ENCODE measurements at places on chromosomes 5 and 9.

GRCh38 chr5:33848554-33848953, 43.2 kb downstream of the ADAMTS12 start:
- DNase-seq, result no peak

DNA sequence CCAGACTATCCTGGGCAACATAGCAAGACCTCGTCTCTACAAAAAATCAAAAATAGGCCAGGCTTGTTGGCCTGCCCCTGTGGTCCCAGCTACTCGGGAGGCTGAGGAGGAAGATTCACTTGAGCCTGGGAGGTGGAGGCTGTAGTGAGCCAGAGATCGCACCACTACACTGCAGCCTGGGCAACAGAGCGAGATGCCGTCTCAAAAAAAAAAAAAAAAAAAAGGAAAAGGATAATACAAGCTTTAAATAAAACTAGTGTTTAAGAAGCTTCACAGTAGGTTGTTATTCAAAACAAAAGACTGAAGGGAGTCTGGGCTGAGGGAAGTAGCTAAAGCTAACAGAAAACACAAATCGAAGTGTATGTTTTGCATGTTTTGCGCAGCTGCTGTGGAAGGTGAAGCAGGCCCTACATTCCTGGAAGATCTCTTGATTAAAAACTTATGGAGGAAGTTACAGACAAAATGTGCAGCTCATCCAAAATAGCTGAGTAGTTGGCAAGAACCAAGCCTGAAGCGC, 581 bp upstream of the C9orf40 start:
- no peak for DNase-seq

DNA sequence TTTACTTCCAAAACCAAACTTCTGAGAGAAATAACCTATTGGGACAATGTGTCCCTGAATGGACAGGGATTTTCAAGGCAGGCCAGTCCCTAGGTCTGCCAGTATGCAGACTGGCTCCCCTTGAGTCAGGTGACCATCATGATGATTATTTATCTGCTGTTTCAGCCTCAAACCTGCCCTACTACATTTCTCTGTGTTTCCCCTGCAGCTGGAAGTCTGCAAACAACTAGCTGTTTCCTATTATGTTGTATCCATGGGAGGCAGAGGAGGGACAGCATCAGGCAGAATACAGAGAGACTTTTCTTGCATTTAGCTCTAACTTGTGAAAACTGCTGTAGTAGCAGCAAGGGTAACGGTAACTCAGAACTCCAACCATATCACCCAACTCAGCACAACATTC, 36.2 kb upstream of the IFNK start:
- DNase-seq, result no peak

DNA sequence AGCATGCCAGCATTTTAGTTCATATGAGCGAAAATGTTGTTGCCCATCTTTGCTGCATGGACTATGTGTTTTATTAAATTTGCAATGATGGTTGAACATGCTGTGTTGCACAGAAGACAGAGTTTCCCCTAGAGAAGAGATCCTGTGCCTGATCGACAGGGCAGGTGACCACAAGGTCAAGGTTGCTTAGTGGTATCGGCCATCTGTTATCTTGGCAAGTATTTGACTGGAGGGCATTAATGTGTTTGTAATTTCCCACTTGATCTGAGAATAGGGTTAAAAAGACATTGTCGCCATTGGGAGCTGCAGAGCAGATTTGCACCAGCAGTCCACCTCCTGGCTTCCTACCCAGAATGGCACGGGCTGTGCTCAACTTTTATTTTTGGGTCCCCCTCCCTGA, 1523.6 kb upstream of the WWC1 start:
- no peak for DNase-seq

DNA sequence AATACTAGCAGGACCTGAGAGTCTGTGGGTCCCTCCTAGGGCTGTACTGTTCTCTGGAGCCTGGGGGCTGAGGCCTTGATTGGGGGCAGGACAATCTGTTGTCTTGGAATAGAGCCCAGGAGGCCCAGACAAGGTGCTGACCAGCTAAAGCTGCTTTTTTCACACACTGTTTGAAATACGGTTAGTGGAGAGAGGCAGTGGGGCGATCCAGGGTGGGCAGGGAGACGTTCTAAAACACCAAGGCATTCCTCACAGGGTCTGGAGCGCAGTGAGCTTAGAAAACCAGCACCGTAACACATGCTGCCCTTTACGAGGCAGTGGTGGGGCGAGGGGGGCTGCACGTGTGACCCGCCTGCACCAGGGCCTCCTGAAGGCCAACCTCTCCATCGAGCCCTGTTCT, 55.1 kb downstream of the EHMT1 start:
- no peak for DNase-seq

Data from HTR-8/SVneo (cell line).